ENCODE measurements at places on chromosomes 16 and 17.

- no peak for DNase-seq
These were observed 83.0 kb downstream of the OR1D5 start for GRCh38 chr17:2980211-2980903.

- no peak for DNase-seq
These were observed 408.9 kb downstream of the PMP22 start for GRCh38 chr17:14856176-14856575.

DNA sequence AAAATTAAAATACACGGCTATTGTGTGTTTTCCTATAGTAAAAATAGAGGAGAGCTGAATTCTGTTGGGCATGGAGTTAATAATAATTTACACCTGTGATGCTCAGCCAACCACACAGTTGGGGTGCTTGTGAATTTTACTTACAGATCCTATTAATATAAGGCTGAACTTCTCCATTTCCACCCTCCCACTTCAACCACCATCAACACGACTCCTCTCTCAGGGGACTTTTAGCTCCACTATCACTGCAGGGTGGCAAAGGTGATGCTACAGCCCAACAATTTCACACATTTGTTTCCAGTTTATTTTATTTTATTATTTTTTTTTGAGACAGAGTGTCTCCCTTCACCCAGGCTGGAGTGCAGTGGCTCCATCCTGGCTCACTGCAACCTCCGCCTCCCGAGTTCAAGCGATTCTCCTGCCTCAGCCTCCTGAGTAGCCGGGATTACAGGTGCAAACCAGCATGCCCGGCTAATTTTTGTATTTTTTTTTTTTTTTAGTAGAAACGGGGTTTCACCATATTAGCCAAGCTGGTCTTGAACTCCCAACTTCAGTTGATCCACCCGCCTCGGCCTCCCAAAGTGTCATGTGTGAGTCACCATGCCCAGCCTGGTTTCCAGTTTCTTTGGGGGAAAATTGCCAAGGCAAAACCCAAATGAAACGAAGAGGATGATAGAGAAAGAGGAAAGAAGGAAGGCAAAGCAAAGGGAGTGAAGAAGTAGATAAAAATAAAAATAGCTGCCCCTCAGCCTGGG is 57.9 kb downstream of the GNA13 start:
- DNase-seq: no peak

- no peak for DNase-seq
These were observed 183.1 kb upstream of the PSMD7 start for GRCh38 chr16:74113545-74113944.

GRCh38 chr16:5447734-5448133 is 350.1 kb upstream of the EEF2KMT start:
- DNase-seq: no peak

DNA sequence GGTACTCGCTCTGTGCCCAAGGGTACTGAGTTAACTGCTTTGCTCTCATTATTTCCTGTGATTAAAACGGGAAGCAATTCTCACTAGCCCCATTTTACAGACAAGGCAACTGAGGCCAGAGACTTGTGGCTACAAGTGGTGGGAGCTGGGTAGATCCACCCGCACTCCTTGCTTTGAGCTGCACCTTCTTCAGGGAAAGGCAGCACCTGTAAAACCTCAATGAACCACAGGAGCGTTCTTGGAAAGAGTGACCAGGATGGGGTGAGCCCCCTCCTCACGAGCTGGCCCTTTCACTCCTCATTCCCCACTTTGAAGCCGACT is 80.0 kb downstream of the TIMM22 start:
- DNase-seq: no peak

DNA sequence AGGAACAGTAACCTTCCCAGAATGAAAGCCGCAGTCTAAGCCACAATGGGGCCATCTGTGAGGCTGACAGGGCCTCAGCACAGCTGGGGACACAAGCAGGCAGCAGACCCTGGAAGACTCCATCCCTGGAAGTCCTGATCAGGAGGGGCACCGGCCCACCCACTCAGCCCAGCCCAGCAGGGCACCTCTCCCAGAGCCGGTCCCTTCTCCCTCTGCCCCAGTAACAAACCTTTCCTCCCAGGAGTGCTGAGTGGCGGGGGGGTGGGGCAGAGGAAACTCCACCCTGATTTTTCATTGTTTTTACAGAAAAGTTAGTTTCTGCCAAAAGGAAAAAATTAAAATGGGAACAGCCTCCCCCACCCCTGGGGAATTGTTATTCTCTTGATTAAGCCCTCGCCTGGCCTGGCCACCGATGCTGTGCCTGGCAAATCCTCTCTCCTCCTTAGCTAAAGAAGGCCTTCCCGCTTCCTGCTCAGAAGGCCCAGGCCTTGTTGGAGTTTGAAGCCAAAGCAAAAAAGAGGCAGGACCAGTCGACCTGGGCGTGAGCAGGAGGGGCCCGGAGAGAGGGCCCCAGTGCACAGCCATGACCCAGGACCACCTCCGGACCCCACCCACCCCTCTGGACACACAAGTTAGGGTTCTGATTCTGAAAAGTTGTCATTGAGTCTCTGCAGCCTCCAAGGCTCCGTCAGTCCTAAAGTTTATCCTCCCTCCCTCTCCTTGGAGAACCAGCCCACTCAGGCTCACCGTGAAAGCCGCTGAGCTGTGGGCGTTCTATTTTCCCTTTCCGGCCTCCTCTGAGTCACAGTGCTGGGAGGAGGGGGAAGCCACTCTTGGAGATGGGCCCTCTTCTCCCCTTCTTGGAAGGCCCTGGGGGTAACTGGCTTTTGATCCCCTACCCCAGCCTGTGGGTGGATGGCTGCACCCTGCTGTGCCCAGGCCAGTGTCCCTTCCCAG is 128.4 kb upstream of the TNRC6C start:
- DNase-seq: no peak

- DNase-seq: no peak
These were observed 22.0 kb downstream of the CAMKK1 start for GRCh38 chr17:3870871-3871306.

DNA sequence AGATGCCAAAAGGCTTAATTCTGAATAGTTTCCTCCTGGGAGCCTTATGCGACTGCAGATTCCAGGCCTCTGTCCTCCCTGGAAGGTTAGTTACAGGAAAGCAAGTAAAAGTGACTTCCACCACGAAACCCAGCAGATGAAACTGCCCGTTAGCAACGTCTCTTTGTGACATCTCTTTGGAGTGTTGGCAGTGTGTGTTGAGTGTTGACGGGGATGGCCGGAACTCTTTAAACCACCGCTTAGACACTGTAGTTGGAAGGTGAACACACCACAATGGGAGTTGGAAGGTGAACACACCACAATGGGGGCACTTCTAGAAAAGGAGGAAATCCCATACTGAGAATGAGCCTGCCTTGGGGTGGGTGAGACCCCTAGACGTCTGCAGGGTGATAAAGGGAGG is 858 bp downstream of the SKAP1 start:
- DNase-seq: peak; percentile 55

- DNase-seq: peak; percentile 53
These were observed 4.4 kb downstream of the TP53I13 start for GRCh38 chr17:29572691-29573557.

- DNase-seq: peak; percentile 29
These were observed 26.2 kb downstream of the TEKT5 start for GRCh38 chr16:10668322-10669045.

GRCh38 chr16:68374246-68374805 is 63.5 kb downstream of the PRMT7 start:
- no peak for DNase-seq

- no peak for DNase-seq
These were observed 31.4 kb upstream of the CHMP6 start for GRCh38 chr17:80960037-80960796.

GRCh38 chr17:21292867-21293830 is 8.6 kb downstream of the MAP2K3 start:
- DNase-seq: no peak

- DNase-seq: no peak
These were observed 11.0 kb downstream of the GSG1L start for GRCh38 chr16:28052274-28053128.

GRCh38 chr16:24668481-24669061 is 60.9 kb upstream of the TNRC6A start:
- DNase-seq: no peak

DNA sequence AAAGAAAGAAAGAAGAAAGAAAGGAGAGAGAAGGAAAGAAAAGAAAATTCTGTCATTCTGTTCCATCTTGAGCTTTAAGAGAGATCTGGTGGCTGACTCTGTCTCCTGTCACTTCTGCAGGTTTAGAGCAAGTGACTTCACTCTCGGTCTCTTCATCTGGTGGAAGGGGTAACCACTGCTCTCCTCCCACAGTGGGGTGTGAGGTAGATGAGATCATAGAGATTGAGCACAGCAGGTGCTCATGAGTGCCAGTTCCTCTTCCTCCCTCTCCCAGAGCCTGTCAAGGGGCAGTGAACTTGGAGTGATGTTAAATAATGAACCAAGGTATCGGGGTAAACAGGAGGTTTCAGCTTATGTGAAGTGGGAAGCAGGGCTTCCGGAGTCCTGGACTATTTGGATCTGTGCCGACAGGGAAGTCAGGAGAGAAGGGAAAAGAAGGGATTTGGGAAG is 47.7 kb downstream of the BEAN1 start:
- DNase-seq: peak; percentile 79

GRCh38 chr17:51636291-51636690 is 375.9 kb downstream of the UTP18 start:
- DNase-seq: no peak

DNA sequence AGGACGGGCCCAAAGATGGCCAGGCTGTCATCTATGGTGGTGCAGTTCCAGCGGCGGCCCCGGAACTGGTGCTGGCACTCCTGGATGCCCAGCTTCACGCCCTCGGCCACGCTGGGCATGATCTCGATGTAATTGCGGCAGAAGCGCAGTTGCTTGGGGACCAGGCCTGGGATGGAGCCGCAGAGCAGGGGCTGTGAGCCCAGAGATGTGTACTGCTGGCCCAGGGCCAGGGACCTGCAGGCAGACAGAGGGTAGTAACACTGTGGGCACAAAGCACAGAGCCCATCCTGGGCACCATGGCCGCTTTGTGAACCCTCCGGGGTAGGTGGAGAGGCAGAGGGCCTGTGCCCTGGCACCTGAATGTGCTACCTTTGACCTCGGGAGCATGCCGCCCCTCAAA is 44.8 kb downstream of the WNT3 start:
- DNase-seq: no peak

DNA sequence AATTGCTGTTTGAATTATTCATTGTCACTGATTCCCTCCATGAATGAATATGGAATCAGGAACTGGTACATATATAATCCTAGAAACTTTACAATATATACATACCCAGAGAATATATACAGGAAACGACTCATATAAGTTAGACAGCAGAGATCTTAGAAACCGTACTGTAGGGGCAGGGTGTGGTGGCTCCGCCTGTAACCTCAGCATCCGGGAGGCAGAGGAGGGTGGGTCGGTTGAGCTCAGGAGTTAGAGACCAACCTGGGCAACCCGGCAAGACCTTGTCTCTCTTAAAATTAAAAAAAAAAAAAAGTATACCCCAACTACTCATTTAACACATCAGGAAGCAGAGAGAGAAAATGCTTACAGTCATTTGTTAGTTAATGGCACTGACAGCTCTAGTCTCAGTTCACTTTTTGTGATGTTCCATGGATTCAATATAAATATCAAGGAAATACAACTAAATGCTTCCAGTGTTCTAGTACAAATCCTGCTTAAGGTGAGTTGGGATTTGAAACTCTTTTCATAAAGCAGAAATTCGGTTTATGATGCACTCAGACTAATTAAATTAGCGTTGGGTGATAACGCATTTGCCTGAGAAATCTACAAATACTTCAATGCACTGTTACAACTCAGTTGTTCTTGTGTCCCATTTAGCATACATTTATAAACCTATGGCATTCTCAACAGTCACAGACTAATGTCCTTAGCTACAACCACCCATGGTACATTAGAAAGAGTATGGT is 5.6 kb downstream of the GLG1 start:
- DNase-seq: peak; percentile 85

DNA sequence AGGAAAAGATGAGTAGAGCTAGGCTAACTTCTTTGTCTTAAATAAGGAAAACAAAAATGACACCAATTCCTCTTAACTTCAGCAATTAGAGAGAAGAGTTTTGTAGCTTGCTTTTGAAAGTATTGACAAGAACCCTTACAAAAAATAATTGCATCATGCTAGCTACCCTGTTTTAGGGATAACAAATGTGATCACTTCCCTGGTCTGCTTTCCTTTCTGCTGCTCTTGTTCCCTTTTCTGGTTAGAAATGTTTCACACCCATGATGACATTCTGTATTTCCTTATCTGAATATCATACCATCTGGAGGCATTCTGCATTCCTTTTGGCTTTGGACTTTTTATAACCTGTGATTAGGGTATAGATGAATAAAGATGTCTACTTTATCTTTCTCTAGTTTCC is 9.9 kb upstream of the SMIM36 start:
- DNase-seq: no peak

GRCh38 chr17:66364990-66365490 is 62.6 kb downstream of the PRKCA start:
- DNase-seq: no peak

GRCh38 chr16:56309008-56309407 is 116.3 kb downstream of the AMFR start:
- no peak for DNase-seq

DNA sequence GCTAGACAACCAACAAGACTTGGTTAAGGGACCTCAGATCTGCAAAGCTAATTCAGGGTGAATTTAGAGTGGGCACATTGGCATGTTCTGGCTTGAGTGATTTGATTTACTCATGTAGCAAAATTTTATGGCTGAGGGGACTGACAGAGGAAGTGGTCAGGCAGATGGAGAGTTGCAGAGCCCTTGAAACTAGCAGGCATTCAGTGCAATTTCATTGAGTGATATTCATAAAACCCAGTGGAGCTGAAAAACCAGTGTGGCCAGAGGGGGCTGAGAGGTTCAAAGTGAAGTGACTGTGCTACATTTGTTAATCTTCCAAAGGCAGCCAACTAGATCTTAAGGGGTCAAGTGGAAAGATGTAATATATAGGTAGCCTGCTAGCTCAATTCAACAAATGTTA is 2.2 kb upstream of the TMEM94 start:
- no peak for DNase-seq

Data from activated CD4-positive, alpha-beta memory T cell treated with anti-CD3 and anti-CD28 coated beads, Interleukin-2, amount 10 ng/mL, durations not matched to agents 7 days and 5 days (primary cell).